ENCODE measurements at places on chromosomes 11 and 22. TPM values are rescaled to one million over a fixed set of nuclear protein-coding genes. Genes with fewer than 3 reads are reported as not detected.
A peak's percentile ranks its signal among the peaks of the same experiment; 100 is the strongest.

DNA sequence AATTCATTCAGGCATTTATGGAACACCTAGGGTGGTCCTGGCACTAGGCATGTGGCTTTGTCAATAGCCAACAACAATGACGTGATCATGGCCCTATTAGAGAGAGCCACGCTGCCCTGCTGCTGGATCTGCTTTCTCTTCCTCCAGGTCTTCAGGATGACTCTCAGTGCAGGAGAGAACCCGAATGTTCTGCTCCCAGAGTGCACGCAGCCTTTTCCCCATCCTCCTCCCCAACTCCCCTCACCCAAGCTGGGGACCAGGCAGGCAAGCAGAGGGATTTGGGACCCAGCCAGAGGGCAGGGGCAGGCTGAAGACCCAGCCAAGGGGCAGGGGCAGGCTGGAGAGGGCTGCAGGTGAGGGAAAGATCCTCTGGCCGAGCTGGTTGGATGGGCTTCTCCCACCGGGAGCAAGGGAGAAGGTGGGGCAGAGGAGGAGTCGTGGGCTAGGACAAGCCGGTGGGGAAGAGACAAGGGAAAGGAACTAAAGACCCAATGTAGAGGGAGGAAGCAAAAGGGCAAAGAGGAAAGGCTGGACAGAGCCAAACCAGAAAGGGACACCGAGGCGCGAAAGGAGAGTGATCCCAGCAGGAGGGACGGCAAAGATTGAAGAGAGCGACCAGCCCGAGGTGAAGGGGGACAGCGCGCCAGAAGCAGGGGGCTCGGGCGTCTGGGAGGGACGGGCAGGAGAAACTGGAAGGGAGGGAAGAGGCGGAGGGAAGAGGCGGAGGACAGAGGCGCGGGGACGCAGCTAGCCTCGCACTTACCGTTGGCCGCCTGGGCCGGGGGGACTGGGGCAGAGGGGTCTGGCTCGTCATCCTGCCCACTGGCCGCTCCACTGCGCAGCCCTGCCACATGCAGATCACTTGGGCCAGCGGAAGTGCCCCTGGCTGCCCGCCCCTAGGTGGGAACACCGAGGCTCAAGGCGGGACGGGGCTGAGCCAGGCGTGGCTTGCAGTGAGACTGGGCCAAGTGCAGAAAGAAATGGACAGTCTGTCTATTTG lies at the start of gene KCTD14:
TSS of gene KCTD14 (minus strand) at position 880 of the 1,000 bp plus-strand sequence. CDS start at position 853, 27 bp downstream.
- DNase-seq, result peak; percentile 3

GRCh38 chr22:47872761-47873535 lies 1110.5 kb downstream of the TBC1D22A start:
- no peak for DNase-seq

MPPED2 gene
- 3.2 TPM for total RNA-seq

MS4A6E gene
- total RNA-seq, result not detected

- no peak for DNase-seq
These were observed 2.3 kb upstream of the OSBPL5 start for GRCh38 chr11:3167143-3168119.

GRCh38 chr11:78806214-78807004 lies 231.7 kb upstream of the NARS2 start:
- DNase-seq, result no peak

DNA sequence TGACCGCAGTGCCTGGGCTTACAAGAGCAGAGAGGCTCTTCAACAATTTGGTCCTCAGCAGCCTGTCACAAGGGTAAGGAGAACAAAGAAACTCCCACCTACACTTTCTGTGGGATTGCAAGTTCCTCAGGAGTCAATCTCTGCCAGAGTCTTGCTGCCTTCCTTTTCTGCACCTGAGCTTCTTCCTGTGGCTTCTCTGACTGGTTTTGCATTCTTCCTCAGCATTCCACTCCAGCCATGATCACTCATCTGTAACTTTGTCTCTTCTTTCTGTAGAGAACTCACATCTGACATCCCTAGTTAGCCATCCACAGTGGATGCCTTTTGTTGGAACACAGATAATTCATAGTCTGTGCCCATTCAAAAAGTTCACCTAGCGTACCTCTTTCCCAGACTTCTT lies 14.2 kb upstream of the OR6A2 start:
- no peak for DNase-seq

GRCh38 chr11:78244546-78245255 lies 56.0 kb downstream of the USP35 start:
- DNase-seq, result no peak

DNA sequence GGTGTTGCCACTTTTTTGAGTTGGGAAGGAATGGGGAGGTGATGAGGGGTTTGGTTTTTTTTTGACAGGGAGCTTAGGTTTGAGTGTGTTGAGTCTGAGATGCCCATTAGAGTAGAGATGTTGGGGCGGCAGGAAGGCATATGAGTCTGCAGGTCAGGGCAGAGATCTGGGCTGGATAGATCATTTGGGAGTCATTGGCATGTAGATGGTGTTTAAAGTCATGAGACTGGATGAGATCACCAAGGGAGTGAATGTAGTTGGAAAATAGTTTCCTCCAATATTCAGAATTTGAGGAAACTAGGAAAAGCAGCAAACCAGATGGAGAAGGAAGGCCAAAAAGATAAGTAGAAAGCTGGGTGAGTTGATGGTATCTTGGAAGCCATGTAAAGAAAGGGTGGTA lies 2.1 kb upstream of the ANAPC15 start:
- DNase-seq, result no peak

DNA sequence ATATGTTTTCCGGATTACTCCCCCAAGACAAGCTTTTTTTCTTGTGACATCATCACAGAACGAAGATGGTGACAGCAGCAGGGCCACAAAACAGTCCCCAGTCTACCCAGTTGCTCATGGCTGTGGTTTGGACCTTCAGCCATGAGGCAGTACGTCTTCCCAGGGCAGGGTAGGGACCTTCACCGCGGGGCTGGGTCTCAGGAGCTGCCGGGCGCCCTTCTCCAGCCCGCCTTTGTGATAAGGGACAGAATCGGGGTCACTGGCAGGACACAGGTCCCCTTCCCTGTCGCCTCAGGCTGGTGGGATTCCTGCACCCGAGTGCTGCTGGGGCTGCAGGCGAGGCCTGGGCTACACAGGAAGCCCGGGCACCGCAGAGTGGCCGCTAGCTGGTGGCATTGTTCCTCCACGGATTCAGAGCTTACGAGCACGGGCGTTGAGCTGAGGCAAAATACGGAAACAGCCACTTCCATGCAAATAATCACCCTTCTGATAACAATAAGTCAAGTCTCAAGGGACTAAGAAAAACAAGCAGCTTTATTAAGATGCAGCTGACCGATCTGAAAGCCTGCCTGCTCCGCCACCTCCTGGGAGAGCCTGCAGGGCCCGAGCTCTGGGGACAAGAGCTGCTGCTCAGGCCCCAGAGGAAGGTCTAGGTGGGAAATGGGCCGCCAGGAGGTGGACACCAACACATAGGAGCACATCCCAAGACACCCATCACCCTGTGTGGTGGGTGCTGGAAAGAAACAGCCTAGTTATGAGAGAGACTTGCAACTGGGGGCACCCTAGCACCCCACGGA lies 12.3 kb downstream of the TBX1 start:
- DNase-seq, result no peak

DNA sequence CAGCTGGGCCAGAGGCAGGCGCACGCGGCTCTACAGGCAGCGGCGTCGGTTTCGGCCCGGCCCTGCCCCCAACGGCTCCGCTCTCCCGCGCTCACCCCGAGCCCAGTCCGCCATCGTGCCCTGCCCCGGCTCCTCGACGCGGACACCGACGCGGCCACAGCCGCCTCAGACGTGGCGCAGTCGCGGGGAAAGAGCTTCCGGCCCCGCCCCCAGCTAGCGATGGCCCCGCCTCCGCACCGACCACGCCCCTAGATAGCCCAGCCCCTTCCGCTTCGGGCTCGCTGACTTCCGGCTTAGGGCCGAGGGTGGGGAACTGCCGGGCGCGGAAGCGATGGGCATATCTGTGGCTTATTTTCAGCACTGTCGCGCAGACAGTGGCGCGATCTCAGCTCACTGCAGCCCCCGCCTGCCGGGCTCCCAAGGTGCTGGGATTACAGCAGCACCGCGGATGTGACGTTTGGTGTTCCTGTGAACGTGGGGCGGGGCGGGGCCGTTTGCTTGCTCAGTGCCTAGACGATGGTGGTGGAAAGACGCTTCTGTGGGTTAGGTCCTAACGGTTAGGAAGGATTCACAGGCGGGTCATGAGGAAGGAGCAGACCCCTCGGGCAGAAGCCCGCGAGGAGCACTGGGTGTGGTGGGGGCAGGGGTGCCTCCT lies at the start of the genes BET1L and RIC8A:
TSS of gene BET1L (minus strand) at position 192 of the 655 bp plus-strand sequence. CDS start at position 114, 78 bp downstream.
TSS of gene RIC8A (plus strand) at position 501 of the 655 bp plus-strand sequence. CDS start 1,147 bp downstream, outside the sequence.
- DNase-seq, result peak; percentile 96

OR2AG2 gene
- 0.25 TPM for total RNA-seq

- no peak for DNase-seq
These were observed 1131.9 kb downstream of the BRD1 start for GRCh38 chr22:48695731-48696305.

DNA sequence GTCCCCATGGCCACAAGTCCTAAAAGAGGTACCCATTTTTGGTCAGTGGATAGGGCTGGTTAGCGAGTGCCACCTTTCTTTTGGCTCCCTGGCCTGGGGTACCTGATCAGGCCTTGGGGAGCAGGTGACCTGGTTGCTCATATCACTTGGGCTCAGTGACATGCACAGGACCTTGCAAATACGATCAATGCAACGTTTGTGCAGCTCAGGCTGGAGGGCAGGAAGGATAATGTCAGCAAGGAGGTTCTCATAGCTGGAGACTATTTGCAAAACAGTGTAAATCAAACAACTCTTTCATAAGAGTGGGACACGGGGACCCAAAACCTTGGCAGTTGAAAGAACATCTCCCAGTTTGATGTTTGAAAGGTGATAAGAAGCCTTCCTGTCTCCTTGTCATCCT lies 127.4 kb upstream of the CADM1 start:
- no peak for DNase-seq

- no peak for DNase-seq
These were observed 26.3 kb upstream of the ALDH3B2 start for GRCh38 chr11:67700548-67701262.

- no peak for DNase-seq
These were observed 2.9 kb upstream of the OR51V1 start for GRCh38 chr11:5203366-5203765.

- no peak for DNase-seq
These were observed at the start of gene KCNK4 for GRCh38 chr11:64291262-64291751. KCNK4 (plus strand) TSS chr11:64291302; CDS start chr11:64293019, 1,717 bp downstream.

DNA sequence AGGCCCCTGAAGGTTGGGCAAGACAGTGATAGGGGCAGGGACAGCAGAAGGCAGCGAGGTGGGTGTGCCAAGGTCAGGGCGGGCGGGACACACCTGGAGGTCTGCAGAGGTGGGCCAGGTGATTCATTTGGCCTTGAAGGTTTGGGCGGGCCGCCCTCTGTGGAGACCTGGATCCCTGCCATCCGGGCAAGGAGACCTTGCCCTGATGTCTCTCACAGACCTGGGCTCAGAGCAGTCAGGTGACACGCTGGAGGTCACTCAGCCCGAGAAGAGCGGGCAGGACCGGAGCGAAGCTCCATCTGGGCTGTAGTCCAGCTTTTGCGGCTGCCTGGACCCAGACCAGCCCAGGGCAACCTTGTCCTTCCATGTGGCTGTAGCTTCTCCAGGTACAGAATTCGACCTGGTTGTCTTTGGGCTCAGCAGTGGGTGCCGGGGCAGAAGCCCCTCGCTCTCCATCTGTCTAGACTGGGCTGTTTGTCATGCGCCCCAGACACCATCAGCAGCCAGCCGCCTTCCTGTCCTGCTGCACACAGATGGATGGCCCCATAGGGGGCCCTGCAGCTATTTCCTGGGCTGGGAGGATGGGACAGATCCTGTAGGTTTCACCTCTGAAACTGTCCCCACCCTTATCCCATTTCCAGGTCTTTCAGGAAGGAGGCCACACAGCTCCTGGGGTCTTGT lies 3.1 kb downstream of the MRGPRG start:
- no peak for DNase-seq

DNA sequence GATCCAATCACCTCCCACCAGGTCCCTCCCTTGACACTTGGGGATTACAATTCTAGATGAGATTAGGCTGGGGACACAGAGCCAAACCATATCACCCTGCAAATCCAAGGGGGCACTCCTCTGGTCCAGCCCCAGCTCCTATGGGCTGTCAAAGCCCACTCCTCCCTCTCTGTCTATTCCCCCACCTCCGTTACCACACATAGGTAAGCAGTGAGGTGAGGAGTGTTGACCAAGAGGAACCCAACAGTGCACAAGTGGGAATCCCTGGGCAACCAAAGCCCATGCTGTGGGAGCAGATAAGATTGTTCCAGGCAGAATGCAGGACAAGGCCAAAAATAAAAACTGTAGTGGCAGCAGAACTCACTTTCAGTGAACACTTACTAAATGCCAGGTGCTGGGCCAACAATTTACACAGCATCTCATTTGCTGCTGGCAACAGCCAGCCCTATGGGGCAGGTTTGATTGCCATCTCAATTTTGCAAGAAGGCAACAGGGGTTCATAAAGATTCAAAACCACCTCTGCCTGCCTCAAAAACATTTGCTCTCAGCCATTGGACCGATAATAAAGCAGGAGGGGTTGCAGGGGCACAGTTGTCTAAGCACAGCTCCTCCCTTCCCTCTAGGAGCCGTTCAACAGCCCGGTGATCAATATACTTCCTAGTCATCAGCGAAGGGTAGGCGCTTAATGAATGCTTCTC lies 8.9 kb downstream of the SDF2L1 start:
- no peak for DNase-seq

LRRC10B gene
- total RNA-seq, result 2.8 TPM

- DNase-seq, result no peak
These were observed 2914.8 kb upstream of the OR11H1 start for GRCh38 chr22:12613199-12613598.

- no peak for DNase-seq
These were observed 9.6 kb downstream of the FAM118A start for GRCh38 chr22:45319324-45319685.

- DNase-seq, result no peak
These were observed 4.9 kb downstream of the GNG3 start for GRCh38 chr11:62712276-62712812.

DNA sequence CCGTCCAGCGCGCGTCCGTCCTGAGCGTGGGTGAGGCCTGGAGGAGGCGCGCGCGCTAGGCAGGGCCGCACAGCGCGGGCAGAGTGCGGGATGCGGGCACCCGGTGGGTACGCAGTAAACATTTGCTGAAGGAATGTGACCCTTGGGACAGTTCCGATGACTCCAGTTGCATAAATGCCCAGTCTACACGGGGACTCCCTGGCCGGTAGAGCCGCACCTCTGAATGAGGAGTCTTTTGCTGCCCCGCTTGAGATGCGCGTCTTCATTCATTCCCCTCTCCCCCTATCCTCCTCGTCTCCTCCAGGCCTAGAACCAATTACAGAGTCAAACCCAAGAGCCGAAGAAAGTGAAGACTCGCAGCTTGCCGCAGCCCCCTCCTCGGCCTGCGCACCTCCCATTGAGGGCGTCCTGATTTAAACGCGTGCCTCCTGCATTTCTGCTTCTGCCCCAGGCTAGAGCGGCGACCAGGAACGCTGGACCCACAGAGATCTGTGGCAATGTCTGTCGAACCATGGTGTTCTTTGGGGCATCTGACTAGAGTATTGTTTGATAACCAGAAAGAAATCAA lies 729 bp upstream of the CHKB start:
- no peak for DNase-seq

C1QTNF4 gene
- total RNA-seq, result 18.9 TPM

GRCh38 chr11:103007521-103007920 lies 52.0 kb upstream of the MMP13 start:
- DNase-seq, result no peak
